ENCODE measurements at places on chromosomes 16 and 17.

DNA sequence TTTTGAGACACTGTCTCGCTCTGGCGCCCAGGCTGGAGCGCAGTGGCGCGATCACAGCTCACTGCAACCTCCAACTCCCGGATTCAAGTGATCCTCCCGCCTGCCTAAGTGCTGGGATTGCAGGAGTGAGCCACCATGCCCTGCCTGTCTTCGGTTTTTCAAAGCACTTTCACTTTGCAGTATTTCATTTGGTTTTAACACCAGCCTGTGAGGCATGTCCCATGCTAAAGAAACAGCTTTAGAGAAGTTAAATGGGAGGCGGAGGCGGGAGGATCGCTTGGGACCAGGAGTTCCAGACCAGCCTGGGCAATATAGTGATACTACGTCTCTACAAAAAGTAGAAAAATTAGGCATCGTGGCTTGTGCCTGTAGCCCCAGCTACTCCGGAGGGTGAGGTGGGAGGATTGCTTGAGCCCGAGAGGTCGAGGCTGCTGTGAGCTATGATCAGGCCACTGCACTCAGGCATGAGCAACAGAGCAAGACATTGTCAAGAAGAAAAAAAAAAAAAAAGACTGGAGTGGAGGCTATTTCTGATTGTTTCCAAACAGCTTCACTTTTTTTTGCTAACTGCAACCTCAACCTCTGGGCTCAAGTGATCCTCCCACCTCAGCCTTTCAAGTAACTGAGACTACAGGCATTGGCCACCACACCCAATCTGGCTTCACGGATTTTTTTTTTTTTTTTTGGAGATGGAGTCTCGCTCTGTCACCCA, 1.3 kb downstream of the METTL23 start:
- no peak for DNase-seq

- no peak for DNase-seq
Measured at GRCh38 chr17:32259586-32259985, 6.0 kb upstream of the RHBDL3 start.

- DNase-seq: no peak
Measured at GRCh38 chr17:82531431-82531881, 11.9 kb downstream of the FOXK2 start.

- no peak for DNase-seq
Measured at GRCh38 chr16:10180771-10181163, 1.5 kb downstream of the GRIN2A start.

DNA sequence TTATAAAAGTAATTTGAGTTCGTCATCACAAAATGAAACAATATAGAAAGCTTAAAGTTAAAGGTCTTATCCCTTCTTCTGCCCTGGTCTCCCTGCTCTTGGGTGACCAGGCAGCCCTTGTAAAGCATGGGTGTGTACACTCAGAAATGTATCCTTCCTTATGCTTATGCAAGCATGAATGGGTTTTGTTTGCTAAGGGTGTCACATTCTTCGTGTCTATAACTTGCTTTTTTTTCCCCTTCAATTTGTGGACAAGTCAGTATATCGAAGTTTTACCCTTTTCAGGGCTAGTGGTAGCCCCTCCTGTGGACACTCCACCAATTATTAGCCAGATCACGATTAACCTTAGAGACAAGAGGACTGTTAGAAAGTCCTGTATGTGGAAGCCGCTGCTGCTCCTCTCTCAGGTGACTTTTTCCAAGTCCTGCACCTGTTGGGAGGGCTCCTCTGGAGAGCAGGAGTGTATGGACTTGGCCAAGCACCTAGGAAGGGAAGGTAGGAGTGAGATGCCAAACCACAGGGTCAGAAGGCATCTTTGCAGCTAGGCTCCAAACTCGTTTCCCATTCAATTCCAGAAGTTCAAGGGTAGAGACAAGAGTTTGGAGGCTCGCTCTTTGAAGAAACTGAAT, 50.9 kb downstream of the LDHD start:
- DNase-seq: no peak

DNA sequence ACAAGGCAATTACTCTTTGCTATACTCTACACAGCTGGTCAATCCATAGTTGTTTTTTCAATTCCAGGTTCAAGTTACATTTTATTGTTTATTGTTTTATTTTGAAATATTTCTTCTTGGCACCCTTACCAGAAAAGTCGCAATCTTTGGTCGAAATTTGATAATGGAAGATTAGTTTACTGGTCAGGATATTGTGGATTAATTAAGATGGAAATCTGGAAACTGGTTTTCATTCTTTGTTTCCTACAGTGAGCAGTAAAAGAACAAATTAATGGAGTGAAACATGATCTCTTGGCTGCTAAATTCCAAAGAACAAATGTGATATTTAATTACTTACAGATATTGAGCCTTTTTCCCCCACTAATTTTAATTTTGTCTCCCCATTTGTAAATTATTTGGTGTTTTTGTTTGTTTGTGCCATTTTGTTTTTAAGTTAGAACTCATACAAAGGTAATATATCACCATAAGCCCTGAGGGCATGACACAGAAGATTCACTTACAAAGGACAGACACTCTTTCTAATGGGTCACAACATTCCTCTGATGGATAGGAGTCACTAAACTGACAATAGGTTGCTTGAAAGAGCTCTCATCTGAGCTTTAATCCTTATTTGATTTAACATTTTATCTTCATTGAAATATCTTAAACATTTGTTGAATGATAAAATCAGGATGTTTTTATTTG, 700.2 kb downstream of the KCNJ2 start:
- DNase-seq: no peak

DNA sequence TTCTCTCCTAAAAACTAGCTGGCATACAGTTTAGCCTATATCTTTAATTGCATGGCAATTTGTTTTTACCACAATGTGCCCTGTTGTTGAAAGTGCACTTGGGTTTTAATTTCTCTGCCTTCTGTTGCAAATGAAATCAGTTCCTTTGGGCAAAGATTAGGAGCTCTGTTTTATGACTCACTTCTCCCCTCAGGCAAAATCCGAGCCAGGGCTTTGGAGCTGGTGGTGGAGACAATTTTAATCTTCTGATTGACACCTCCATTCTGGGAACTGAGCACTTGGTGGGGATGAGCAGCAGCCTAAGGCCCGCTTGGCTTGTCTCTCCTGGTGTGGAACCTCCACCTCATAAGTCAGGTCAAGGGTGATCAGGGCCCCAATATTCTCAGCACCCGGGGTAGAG, 13.3 kb upstream of the MYH8 start:
- no peak for DNase-seq

DNA sequence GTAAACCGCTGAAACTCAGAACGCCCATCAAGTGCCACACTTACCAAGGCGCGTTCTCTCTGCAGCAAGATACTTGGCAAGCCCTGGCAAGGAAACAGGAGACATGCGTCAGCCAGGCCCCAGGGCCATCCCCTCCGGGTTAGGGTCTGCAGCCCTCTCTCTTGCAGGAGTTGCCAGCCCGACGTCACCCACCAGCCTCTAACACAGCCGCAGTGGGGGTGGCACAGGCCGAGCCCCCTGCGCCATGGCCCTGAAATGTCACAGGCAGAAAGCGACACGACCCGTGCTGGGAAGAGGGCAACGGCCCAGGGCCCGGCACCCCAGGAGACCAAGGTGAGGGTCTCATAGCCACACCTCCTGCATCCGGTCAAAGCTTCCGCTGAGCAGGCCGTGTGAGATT, 21.9 kb downstream of the ELAC2 start:
- no peak for DNase-seq

DNA sequence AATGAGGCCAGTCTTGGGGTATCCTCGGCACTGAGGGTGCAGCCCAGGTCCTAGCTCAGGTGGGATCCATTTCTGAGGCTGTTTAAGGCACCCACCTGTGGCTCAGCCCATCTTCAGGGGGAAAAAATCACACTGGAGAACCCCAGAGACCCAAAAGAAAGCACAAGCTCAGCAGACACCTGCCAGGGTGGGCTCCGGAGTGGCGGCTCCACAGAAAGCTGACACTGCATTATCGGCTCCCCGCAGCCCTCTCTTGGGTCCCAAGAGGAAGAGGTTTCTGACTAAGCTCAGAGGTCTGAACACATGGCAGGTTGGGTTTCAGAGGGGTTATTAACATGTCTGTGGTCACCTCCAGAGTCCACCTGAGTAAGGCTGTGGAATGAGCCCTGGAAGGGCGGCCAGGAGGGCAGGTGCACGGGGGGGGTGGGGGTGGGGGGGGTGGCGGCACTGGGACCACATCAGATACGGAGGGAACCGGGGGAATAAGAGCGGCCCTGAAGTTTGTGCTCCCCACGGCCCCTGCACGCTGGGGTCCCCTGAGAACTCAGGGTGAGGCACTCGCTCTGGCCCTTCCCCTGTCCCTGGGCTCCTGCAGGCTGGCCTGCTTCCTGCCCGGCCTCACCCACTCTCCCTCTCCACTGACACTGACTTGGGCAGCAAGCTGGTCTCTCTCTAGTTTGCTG, 79.5 kb downstream of the TIMM22 start:
- DNase-seq: no peak

GRCh38 chr17:50601823-50602375, 32.8 kb upstream of the ABCC3 start:
- DNase-seq: no peak

DNA sequence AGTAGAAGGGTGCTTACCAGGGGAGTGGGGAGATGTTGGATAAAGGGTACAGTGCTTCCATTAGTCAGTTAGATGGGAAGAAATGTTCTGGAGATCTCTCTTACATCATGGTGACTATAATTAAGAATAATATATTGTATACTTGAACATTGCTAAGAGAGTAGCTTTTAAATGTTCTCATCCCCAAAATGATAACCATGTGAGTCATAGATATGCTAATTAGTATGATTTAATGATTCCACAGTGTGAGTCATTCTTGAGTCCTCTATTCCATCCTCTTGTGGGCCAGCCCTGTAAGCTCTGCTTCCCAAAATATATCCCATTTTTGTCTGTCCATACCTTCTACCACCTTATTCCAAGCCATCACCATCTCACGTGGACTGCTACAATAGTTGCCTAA, 80.6 kb upstream of the CDH11 start:
- no peak for DNase-seq

- DNase-seq: no peak
Measured at GRCh38 chr16:86732621-86733295, 154.4 kb downstream of the FOXL1 start.

DNA sequence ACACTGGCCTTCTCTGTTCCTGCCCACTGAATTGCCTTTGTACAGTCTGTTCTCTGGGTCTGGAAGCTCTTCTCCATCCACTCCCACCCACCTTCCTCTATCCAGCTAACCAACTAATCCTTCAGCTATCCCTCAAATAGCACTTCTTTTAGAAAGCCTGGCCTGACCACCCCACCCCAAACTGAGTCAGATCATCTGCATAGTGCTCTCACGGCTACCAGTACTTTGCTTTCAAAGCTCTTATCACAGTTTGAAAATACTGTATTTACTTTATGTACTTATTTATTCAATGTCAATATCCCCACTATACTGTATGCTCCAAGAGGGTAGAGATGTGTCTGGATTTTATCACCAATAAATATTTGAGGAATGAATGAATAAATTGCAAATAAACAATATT, 4.5 kb upstream of the CLDN7 start:
- DNase-seq: no peak

DNA sequence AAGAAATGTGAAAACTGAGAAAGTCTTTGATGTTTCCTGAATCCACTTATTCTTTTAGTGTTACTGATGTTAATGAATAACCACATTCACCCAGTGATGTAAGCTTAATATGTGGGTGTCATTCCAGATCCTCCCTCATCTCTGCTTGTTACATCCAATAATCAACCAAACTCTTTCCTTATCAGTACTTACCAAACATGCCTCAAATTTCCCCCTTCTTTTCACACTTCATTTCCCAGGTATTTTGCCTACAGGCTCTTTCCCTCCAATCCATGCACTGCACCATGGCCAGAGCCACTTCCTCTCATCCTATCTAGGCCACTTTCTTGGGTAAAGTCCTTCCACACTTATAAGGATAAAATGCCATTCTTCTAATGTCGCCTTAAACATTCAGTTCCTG, 451.5 kb downstream of the NPIPA7 start:
- DNase-seq: no peak

GRCh38 chr17:7241090-7241733, 1.0 kb downstream of the GABARAP start:
- no peak for DNase-seq

- DNase-seq: no peak
Measured at GRCh38 chr17:64420143-64420670, 28.7 kb upstream of the MILR1 start.

GRCh38 chr16:57898961-57899360, 72.0 kb downstream of the CNGB1 start:
- no peak for DNase-seq

DNA sequence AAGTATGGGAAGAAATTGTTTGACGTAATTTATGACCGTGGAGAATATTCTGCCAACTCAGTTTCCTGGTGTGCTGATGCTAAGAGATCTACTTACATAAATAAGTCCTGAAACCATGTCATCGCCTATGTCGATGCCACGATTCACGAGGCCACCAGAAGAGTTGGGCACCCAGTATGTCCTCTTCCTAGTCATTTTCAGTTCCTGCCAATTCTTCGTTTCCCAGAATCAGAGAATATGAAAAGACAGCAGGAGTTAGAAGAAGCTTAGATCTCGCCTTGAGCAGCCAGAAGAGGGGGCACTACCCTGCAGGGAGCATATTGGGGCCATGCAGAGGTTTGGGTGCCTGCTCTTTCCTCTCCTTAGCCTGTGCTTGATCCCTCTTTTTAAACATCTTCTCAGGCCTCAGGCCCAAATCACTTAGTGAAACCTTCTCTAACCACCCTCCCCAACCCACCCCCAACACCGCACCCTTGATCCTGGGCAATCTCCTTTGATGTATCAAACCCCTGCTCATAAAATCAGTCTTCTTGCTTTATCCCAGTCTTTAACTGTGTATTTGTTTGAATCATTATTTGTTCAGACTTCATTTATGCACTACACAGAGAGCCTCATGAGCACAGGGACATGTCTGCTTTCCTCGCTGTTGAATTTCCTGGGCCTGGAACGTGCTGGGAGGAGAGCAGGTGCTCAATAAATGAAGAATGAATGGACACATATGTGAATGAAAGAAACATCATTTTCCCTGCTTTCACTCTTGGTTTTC, 12.2 kb upstream of the LONP2 start:
- DNase-seq: no peak

- no peak for DNase-seq
Measured at GRCh38 chr16:30030011-30030685, 923 bp downstream of the TLCD3B start.

DNA sequence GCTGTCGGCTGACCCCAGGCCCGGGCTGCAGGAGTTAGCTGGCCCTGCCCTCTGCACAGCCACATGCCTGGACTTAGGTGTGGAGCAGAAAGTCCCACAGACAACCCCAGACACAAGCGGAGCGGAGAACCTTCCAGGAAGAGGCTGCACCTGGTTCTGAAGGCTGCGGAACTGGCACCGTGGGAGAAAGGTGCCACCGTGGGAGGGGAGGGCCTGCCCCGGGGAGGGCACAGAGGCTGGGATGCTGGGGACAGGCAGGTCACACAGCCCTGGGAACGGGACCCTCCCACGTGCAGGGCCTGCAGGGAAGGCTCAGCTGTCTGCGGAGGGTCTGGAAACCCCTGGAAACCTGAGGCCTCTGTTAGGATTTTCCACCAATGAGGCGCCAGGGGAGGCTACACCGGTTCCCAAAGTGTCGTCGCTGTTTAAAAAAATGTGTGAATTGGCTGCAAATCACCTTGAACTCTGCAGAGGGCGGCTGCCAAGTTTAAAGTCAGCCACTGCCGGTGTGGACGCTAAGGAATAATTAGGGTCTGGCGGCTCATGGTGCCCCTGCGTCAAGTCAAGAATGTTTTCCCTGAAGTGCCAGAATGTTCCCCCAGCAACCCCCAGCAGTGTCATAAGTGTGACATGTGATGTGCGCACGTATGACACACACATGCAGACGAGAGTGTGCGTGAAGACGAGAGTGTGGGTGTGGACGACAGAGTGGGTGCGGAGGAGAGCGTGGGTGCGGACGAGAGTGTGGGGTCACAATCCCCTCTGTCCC, 50.9 kb upstream of the PABPN1L start:
- no peak for DNase-seq

Data from thoracic aorta (tissue), 2 donors.